ENCODE measurements at places on chromosomes 1 and 21.
A peak's percentile ranks its signal among the peaks of the same experiment; 100 is the strongest.

DNA sequence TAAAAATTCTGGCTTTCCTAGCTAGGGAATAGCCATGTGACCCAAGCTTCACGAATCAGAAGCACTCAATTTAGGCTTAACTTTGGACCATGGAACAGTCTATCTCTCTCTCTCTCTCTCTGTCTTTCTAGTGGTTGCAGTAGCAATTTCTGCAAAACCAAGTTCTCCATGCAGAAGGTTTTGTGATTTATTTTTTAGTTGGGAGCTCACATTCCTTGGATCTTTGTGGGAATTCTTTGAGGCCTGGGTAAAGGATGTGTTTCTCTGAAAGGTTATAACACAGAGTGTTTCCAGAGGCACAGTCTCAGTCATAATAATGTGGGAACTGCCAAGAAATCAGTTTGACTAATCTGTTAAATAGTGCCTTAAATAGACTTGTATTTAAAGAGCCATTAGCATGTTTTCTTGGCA lies 112.3 kb upstream of the COL11A1 start:
- no peak for DNase-seq

GRCh38 chr1:26281091-26281958 lies 1.4 kb downstream of the SH3BGRL3 start:
- no peak for DNase-seq

GRCh38 chr1:220786337-220787068 lies at the start of gene MTARC1:
MTARC1 (plus strand) TSS chr1:220786913; CDS start chr1:220786945, 32 bp downstream.
- peak; percentile 66 for DNase-seq

GRCh38 chr1:170701962-170702361 lies 38.0 kb downstream of the PRRX1 start:
- no peak for DNase-seq

- DNase-seq, result no peak
Observed at GRCh38 chr1:25658791-25659431, 42.3 kb downstream of the MAN1C1 start.

GRCh38 chr1:13700521-13701270 lies 708 bp downstream of the PRDM2 start:
- DNase-seq, result peak; percentile 28

GRCh38 chr1:247316590-247317197 lies 15.0 kb downstream of the ZNF496 start:
- DNase-seq, result no peak

DNA sequence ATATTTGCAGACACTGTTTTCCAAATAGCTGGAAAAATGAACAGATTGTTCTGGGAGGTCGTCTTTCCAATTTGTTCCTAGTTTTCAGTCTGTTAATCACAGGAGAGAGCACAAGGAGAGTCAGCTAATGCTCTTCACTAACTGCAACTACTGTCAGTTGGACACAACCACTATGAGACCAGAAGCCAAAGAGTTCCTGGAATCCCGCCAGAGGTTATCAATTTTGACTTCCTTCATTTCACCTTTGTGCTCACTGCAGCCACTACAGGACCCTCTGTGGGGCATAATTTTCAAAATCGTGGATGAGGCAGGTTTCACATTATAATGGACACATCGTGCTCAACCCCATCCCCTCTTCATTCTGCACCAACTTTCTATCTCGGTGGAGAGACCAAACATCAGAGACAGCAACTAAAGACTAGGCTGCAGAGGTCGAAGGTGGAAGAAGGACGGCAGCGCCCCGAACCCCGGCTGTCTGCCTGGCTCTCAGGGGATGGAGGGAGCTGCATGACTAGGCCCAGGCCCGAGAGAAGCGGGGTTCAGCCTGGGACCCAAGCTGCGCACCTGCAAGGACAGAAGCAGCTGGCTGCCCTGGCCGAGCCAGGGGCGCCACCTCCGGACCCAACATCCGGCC lies 602 bp downstream of the KIAA0319L start:
- no peak for DNase-seq

GRCh38 chr1:221567859-221568507 lies 173.9 kb downstream of the DUSP10 start:
- DNase-seq, result peak; percentile 19

GRCh38 chr1:203342192-203342940 lies 8.6 kb downstream of the FMOD start:
- peak; percentile 38 for DNase-seq

DNA sequence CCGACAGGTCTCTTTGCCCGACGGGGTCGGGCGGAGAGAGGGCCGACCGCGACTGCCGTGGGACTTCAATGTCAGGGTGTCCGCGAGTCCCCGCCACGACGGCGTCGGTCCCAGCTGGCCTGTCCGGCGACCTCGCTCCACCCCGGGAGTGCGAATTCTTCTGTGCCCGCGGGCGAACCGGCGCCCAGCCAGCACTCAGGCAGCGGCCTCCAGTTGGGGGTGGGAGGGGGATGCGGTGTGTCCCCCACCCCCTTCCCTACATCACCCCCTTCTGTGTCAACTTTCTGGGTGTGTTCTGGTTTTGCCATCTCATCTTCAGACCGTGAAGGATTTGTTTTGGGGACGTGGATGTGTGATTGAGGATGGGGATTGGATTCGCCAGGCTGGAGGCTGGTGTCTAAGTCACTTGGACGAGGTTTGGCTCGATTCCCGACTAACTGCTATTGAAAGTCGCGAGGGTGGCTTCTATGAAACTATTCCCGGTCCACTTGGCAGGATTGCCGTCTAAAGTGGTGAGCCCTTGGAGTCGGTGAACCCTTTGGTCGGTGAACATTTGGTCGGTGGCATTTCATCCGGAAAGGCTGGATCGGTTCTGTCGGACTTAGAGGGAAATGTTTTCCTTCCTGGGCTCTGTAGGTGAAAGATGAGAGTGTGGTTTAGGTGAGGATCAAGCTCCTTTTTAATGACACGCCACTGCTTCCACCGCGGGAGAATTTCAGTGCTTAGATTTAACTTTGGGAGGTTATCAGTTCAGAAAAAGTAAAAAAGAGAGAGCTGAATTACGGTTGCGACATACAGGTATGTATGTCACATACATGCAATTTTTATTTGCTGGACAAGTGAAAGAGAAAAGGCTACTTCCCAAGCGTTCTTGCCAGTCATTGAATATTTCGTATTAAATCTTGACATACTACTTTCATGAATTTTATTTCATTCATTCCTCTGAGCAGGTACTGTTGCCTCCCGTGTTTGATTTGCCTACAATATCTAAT lies 771 bp downstream of the ABCD3 start:
- DNase-seq, result peak; percentile 44

DNA sequence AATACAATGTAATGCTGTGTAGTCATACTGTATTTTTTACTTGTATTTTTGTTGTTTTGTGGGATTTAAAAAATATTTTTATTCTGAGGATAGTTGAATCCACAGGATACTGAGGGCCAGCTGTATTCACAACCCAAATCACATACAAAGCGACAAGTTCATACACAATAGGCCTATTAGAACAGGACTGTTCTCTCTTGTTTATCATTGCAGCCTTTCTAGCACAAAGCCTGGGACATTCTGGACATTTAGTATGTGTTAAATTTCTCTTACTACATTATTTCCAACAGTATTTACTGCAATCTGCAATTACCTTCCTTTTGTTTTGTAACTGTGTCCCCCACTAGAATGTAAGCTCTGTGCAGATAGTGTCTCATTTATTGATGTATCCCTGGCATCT lies 65.4 kb downstream of the SLC35A3 start:
- DNase-seq, result no peak

GRCh38 chr1:149997585-149998262 lies 12.8 kb downstream of the OTUD7B start:
- no peak for DNase-seq

GRCh38 chr21:41933313-41934079 lies 20.3 kb downstream of the C2CD2 start:
- no peak for DNase-seq

Data from NCI-H345 (cell line).